ENCODE measurements at places on chromosomes 2 and 18.
A peak's percentile ranks its signal among the peaks of the same experiment; 100 is the strongest.

GRCh38 chr2:86033751-86034692, 71.7 kb downstream of the POLR1A start:
- DNase-seq: no peak

GRCh38 chr2:40797120-40797519, 345.2 kb upstream of the SLC8A1 start:
- DNase-seq: no peak

DNA sequence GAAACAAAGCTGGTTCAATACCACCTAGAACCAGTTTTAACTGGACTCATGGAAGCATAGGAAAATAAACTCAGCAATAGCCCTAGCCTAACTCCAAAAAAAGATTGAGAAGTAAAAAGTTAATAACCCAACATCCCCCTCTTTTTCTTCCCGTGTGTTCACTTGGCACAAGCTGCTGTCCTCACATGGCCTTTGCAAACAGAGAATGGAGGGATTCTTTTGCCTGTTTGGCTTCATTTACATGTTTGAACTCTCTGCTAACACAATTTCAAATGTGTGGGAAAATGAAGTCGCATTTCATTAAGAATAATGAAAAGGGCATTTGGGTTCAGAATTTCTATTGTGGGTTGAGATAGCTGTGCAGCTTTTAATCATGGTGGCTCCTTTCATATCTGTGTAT, 589.2 kb upstream of the LRRTM1 start:
- DNase-seq: no peak

- no peak for DNase-seq
Observed at GRCh38 chr2:129758784-129759471, 220.5 kb upstream of the RAB6C start.

DNA sequence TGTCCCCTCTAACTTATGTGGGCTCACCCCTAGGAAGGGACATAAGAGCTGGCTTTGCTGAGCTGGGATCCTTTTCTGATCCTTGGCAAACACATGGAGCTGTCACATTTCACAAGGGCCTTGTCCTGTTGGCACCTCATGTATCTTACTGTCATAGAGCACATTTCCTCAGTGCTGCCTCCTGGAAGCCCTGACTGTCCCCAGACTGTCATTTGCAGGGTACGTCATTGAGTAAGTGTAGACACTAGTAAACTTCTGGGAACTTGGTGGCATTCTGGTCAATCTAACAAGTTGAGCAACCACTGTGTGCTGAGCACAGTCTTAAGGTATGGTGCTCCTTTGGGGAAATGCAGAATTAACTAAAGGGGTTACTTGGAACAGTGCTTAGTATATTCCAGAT, 94.5 kb upstream of the IL1R2 start:
- no peak for DNase-seq

GRCh38 chr2:234373481-234374149, 123.3 kb downstream of the ARL4C start:
- DNase-seq: no peak

DNA sequence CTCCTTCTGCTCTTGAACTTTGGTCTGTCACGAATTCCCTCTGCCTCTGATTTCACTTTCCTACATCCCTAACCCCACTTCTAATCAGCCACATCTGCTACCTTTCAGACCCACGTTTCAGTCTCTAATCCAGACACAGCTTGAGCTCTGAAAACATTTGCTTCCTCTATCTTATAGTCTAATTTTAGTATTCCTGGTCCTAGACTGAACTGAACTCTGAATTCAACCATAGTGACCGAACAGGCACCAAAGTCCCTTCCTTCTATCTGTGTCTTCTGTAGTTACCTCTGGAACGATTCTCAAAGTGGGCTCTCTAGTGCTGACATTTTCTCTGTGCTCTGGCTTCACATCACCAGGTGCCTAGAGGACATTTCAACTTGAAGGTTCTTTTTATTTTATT, 156.2 kb downstream of the PDE11A start:
- DNase-seq: no peak

- no peak for DNase-seq
Observed at GRCh38 chr2:43495727-43496126, 100.1 kb downstream of the THADA start.

- DNase-seq: no peak
Observed at GRCh38 chr2:132936261-132936660, 266.3 kb upstream of the LYPD1 start.

DNA sequence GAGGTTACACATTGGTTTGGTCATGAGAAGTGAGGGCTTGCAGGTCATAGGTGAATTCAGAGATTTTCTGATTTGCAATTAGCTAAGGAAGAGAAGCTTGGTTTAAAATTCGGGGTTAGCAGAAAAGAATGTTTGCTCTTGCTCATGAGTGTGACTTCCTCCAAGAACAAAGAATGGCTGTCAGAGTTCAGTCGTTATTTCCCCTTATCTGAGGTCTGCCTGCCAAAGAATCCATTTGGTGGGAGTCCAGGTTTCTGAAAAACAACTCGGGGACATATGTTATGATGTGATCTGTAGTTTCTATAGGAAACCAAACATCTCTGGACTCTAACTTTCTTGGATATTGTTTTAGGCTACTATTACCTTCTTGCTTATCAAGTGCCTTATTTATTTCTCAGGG, 3.2 kb upstream of the UGT1A6 start:
- DNase-seq: no peak

GRCh38 chr2:235504441-235505180, 10.8 kb downstream of the AGAP1 start:
- no peak for DNase-seq

DNA sequence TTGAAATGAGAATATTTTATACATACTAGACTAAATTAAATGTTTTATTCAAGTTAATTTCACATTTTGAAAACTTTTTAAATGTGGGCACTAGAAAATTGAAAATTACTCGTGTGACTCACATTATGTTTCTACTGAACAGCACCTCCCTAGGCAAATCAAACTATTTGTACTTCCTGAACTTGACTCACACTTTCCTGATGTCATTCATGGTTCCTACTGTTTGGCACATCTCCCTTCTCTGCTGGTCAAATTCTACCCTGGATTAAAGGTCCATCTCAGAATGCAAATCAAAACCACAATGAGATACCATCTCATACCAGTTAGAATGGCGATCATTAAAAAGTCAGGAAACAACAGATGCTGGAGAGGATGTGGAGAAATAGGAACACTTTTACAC, 16.7 kb downstream of the LHCGR start:
- no peak for DNase-seq

DNA sequence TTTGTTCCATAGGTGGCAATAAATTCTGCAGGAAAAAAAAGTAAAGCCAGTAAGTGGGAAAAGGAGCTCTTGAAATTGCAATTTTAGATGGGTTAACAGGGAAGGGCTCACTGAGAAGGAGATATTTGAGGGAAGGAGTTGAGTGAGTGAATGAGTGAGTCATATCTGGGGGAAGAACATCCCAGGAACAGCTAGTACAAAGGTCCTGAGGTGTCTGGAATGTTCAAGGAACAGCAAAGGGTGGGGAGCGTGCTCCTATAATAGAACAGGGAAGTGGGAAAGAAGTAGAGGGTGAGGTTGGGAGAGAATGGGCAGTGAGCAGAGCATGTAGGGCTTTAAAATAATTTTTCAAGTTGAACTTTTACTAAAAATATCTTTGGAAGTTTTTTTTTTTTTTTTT, 68.0 kb upstream of the PSME4 start:
- no peak for DNase-seq

GRCh38 chr2:48860380-48860779, 104.9 kb upstream of the LHCGR start:
- DNase-seq: no peak

DNA sequence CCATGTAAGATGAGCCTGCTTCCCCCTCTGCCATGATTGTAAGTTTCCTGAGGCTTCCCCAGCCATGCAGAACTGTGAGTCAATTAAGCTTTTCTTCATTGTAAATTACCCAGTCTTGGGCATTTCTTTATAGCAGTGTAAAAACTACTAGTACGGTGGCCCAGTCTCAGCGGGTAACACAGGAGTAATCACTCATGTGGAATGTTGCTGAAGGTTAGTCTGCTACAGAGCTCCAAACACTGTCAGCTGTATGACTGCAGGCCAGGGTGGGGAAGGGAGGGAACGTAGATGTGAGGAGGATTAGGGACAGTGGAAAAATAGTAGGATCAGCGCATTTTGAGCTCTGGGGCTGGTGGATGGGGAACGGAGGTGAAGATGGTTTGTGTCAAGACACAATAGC, 711.2 kb upstream of the SOX11 start:
- DNase-seq: no peak

GRCh38 chr2:23509103-23509502, 124.1 kb downstream of the KLHL29 start:
- DNase-seq: no peak

DNA sequence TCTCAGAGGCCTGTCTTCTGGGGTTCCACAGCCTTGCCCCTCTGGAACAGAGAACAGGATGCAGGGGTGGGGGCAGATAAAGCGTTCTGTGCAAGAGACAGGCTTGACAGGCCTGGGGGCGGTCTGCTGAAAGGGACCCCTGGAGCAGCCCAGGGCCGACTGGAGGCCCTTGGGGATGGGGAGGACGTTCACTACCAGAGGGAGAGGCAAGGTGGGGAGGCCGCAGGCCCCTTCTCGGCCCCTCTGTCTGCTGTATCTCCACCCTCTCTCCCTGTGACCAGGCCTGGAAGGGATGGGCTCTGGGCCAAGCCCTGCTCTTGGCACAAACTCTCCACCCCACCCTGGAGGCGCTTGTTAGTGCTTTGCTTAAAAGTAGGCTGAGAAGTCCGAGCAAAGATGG, 27.3 kb upstream of the INHBB start:
- DNase-seq: peak; percentile 42

DNA sequence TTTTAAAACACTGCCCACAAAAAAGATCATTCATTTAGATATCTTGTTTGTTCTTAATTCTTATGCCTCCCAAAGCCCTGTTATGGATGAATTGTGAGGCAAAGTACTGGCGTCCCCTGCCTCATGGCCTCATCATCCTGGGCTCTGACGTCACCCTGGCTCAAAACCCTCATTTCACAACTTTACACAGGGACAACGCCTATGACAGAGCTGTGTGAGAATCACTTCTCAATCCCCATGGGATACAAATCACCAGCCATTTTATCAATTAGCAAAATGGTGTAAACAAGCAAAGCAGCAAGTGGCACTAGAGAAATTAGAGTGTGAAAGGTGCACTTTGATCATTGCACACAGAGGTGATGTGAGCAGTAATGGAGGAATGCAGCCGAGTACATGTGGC, 16.6 kb downstream of the FHOD3 start:
- no peak for DNase-seq

GRCh38 chr2:96146153-96146880, 1.1 kb upstream of the DUSP2 start:
- peak; percentile 29 for DNase-seq

DNA sequence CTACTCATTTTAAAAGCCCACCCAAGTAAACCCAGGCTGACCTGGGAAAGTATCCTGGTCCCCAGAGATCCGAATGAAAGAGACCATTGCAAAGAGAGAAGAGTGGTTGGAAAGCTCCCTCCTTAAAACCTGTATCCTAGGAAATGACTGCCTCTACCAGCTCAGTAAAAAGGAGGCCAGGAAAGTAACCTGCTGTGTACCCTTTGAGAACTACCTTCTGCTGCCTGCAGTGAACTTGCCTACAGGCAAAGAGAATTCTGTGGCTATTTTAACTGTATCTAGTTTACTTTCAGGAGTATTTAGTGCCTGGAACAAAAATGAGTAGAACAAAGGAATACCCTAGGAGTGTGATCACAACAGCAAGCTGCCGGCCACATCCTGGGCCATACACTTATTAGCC, 641.7 kb upstream of the NRXN1 start:
- DNase-seq: no peak

GRCh38 chr2:26983746-26984145, 13.3 kb downstream of the MAPRE3 start:
- no peak for DNase-seq

DNA sequence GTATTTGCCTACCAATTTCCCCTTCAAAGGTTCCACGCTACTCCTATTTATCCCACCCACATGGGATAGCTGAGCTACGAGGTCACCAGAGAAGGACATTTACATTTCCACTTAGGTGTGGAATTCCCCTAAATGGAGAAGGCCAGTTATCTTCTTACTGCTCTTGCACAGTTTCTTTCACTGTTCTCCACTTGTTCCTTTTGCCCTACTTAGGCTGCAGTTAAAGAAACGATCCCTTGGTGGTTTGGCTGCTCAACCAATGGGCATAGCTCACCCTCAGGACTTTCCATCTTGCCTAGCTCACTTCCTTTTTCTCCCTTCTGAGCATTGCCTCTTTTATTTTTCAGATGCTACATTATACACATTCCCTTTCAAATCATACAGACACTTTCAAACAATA, 11.2 kb upstream of the NABP1 start:
- no peak for DNase-seq

DNA sequence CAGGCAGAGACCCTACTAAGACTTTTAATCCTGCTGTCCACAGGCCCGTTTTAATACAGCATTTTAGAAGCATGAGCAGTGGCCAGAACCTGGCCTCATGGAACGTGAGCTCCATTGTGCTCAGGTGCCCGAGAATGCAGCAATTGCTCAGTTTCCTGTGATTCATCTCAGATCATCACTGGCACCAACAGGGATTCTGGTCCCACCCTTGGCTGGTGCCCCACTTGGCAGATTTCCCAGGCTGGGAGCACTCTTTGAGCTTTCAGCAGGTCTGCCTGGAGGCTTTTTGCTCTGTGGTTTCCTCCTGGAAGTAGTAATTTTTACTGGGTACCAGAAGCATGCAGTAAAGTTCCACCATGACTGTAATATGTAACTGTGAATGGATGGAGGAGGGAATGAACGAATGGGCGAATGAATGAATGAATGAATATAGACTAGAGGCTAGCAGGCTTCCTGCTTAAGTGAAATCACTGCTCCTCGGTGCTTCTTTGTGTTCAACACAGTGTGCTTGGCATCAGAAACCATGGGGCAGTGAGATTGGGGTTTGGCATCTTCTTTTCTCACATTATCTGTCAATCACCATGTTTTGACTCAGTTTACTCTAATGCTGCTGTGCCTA, 312.9 kb downstream of the PRKCE start:
- peak; percentile 97 for DNase-seq

GRCh38 chr2:29615183-29615582, 306.2 kb downstream of the ALK start:
- no peak for DNase-seq

GRCh38 chr2:96541398-96542152, 5.0 kb downstream of the ARID5A start:
- DNase-seq: no peak

GRCh38 chr2:95063086-95063958, 37.8 kb downstream of the MAL start:
- DNase-seq: no peak

- DNase-seq: no peak
Observed at GRCh38 chr2:8511868-8512612, 169.8 kb upstream of the ID2 start.

- no peak for DNase-seq
Observed at GRCh38 chr2:186687807-186688211, 6.1 kb upstream of the FAM171B start.

DNA sequence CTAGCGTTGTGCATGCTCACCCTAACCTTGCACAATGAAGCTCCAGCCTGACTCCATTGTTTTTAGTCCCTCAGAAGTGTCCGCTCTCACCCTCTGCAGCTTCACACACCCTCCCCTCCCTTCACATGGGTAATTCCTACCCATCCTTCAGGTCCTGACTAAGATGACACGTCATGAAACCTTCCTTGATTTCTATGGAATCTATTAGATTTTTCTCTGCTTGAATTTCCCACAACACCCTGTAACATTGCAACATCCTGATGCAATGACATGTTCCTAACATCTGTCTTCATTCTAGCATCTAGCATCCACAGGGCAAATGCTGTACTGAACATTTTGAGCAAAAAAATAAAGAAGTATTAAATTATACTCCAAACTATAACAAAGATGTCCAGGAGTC, 77.0 kb upstream of the PID1 start:
- DNase-seq: no peak

- DNase-seq: no peak
Observed at GRCh38 chr18:54995421-54996143, 36.3 kb upstream of the CCDC68 start.

All from RWPE2 (cell line).